ENCODE measurements at places on chromosomes 5 and 9.
A peak's percentile ranks its signal among the peaks of the same experiment; 100 is the strongest.

GRCh38 chr5:73637565-73637964 lies 11.6 kb downstream of the ARHGEF28 start:
- DNase-seq, result no peak

GRCh38 chr5:173298213-173298926 lies 29.8 kb downstream of the STC2 start:
- no peak for DNase-seq

DNA sequence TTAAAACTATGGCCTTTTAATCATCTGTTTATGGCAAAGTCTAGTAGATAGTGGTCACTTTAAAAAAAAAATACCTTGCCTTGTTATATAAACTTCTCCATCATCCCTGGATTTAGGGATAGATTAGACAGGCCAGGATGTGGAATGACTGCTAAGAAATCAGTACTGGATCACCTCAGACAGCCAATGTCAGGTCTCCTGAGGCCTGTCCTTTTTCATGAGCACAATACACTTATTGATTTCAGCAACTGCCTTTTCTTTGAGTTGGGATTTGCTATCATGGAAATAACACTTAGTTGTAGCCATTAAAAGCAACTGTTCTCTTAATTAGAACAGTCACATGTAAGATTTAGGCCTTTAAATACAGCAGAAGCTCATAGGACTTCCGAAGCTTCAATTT lies 77.9 kb downstream of the NLN start:
- no peak for DNase-seq

DNA sequence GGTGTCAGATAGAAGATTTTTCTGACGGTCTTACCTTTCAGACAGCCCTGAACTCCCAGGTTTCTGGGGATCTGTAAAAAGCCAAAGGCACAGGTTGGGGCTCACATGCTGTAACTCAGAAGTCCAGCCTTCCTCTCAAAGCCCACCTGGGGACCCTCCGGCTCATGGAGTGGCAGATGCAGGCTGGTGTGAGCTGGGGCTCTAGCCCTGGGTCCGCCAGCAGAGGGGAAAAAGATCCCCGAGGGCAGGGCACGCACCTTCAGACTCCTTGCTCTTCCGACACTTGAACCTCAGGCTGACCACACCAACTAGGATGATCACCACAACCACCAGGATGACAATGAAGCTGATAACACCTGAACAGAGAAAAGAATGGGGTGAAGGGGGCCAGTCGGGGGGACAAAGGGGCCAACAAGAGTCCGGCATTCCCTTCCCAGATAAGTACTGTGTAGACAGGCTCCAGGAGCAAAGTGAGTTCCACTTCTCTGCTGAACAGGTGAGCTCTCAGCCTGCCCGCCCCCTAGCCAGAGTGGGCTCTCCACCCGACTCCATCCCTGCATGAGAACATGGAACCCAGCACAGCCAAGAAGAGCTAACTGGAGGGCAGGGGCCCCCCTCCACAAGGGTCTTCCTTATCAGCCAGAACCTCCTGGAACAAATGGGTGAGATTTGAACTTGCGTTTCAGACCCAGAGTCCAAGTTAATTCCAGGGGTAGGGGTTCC lies 7.8 kb downstream of the ECSCR start:
- no peak for DNase-seq

GRCh38 chr9:105385381-105385985 lies 62.4 kb upstream of the FSD1L start:
- DNase-seq, result peak; percentile 67

DNA sequence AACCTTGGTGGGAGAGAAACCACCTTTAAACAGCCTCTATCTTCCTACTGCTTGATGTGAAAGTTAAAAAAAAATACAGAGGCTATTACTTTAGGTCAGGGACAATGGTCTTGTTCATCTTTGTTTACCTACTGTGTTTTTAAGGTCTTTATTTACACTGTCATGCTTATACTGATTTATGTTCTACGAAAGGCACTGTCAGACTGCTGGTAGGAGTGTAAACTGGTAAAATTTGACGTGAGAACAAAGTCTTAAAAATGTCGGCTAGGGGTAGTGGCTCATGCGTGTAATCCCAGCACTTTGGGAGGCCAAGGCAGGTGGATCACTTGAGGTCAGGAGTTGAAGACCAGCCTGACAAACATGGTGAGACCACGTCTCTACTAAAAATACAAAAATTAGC lies 42.1 kb upstream of the ELOVL7 start:
- DNase-seq, result no peak

- DNase-seq, result no peak
These were observed 5.9 kb upstream of the SLC6A7 start for GRCh38 chr5:150184006-150184405.

GRCh38 chr9:124767821-124768220 lies 3.3 kb downstream of the NR6A1 start:
- peak; percentile 39 for DNase-seq

- DNase-seq, result no peak
These were observed 30.2 kb downstream of the C5orf15 start for GRCh38 chr5:133938039-133938821.

- DNase-seq, result no peak
These were observed 34.8 kb upstream of the AGXT2 start for GRCh38 chr5:35082530-35082929.

DNA sequence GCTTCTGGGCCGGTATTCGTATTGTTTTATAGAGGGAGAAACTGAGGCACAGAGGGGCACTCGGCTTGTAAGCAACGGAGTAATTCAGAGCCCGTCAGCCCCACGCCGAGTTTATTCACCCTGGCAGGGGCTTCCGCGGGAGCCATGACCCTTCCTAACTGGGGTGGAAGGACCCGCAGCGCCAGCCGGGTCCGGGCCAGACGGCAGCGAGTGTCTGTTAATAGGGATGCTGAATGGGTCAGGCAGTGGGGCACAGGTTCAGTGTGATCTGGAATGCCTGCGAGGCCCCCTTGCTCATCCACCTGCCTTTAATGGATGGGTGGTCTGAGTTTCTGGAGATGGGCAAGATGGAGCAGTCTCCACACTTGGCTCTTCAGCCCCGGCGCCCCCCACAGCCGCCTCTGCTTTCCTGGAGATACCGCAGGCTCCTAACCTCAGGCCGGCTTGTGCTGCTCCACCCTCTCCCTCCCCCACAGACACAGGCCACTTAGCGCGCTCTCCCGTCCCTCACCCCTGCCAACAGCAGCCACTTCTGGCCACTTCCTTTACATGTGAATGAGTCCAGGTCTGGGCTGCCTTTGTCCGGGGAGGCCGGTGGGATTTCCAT lies 147.1 kb downstream of the ERCC6L2 start:
- no peak for DNase-seq

DNA sequence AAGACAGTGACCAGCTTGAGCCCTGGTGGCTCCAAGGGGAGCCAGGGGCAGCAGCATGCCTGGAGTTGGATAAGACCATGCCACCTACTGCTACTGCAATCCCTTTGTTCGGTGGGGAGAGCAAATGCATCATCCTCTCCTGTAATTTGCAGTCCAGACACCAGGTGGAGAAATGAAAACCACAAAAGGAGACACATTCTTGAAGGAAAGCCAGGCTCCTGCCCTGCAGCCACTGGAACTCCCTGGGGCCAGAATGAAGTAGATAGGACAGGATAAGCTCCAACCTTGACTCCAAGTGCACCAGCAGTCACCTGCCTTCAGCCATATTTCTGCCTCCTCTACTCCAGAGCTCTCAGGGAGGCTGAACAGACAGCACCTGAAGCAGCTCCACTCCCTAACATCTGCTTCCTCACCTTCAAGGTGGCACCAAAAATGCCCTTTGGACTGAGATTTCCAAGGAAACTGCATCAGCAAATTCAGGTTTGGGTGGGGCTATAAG lies 65.1 kb upstream of the IQGAP2 start:
- DNase-seq, result peak; percentile 51

GRCh38 chr5:125409861-125410536 lies 663.6 kb upstream of the ZNF608 start:
- no peak for DNase-seq

GRCh38 chr5:136061630-136062365 lies 33.0 kb downstream of the TGFBI start:
- no peak for DNase-seq

DNA sequence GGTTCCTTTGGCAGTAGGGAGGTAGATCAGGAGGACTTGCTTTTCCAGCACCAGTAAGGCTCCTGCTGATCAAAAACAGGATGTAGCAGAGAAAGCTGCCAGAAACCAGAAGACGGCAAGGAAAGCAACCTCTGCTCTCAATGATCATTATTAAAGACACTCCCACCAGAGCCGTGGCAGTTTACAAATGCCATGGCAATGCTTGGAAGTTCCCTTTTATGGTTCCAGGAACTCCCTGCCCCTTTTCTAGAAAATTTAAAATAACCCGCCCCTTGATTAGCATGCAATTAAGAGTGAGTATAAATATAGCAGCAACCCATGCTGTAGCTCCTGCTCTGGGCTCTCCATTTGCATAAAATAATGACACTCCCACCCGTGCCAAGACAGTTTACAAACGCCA lies 16.1 kb downstream of the EQTN start:
- DNase-seq, result no peak

All from suppressor macrophage treated with lipopolysaccharide for 4 hours (primary cell).